Right renal cortex interstitium (tissue), 3 donors: ENCODE measurements at places on chromosomes 3 and 15. TPM values are rescaled to one million over a fixed set of nuclear protein-coding genes. Genes with fewer than 3 reads are reported as not detected.

DNA sequence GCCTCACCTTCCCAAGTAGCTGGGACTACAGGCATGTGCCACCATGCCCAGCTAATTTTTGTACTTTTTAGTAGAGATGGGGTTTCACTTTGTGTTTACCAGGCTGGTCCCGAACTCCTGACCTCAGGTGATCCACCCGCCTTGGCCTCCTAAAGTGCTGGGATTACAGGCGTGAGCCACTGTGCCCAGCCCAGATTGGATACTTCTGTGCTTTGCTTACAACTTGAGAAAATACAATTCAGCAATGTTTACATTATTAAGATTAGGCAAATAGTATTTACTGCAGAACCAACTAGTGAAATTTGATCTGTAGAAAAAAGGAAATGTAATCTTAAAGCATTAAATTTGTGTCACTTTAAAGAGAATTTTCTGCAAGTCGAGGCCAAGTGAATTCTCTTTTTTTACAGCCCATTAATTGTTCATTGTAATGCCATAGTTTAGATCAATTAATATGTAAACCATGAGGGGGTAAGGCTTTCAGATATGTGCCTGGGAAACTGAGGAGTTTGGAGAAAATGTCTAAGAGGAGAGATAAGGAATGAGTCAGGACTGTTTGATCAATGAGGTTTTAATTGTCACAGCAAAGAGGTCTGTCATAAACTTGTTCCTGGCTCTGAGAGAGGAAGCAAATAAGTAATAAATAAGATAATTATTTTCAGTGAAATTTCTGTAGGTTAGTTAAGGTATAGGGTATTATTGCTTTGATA, 15.3 kb downstream of the PYDC2 start:
- DNase-seq: no peak

- DNase-seq: no peak
Observed at GRCh38 chr3:139378587-139379241, 10.7 kb downstream of the COPB2 start.

DNA sequence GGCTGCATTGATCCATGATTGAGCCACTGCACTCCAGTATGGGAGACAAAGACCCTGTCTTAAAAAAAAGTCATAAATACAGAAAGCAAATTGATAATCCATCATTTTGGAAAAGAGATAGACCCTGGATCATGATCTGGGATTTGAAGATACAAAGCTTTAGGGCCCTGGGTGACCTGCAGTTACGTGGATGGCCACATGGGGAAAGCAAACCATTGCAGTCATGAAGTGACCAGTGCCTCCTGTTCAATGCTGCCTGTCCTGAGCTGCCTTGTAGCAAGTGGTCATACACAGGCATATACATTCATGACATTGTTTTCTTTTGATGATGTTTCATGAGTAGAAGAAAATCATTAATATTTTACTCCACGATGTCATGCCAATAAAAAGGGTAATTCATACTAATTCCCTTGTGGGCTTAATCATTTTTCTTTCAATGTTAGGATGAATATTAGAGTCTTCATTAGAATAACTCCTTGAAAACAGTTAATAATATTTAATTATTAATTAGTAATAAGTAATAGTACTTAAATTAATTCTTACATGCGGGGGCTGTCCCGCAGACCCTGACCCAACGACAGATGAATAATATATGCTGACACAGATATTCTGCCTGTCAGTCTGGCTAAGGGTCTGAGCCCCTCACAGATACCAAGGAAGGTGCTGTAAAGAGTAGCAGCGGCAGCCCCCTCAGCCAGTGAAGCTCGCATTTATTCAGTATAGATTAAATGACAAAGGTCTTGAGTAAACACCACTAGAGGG, 109.0 kb upstream of the UNC13C start:
- DNase-seq: no peak

GRCh38 chr15:83475551-83475950, 28.4 kb downstream of the SH3GL3 start:
- no peak for DNase-seq

DNA sequence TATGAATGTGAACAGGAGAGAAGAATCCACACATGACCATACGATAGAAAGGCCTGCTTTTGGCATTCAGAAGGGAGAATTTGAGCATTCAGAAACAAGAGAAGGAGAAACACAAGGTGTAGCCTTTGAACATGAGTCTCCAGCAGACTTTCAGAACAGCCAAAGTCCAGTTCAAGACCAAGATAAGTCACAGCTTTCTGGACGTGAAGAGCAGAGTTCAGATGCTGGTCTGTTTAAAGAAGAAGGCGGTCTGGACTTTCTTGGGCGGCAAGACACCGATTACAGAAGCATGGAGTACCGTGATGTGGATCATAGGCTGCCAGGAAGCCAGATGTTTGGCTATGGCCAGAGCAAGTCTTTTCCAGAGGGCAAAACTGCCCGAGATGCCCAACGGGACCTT, 28.4 kb downstream of the RBM6 start:
- no peak for DNase-seq

TAGLN3 gene
- 2.1 TPM for polyA plus RNA-seq

GRIP2 gene
- polyA plus RNA-seq: 1.0 TPM
